ENCODE measurements at places on chromosomes 6 and 20.
A peak's percentile ranks its signal among the peaks of the same experiment; 100 is the strongest.

- no peak for DNase-seq
These were observed 36.3 kb upstream of the SULF2 start for GRCh38 chr20:47821481-47822100.

- DNase-seq: no peak
These were observed 954.7 kb upstream of the MAN1A1 start for GRCh38 chr6:120304223-120304622.

DNA sequence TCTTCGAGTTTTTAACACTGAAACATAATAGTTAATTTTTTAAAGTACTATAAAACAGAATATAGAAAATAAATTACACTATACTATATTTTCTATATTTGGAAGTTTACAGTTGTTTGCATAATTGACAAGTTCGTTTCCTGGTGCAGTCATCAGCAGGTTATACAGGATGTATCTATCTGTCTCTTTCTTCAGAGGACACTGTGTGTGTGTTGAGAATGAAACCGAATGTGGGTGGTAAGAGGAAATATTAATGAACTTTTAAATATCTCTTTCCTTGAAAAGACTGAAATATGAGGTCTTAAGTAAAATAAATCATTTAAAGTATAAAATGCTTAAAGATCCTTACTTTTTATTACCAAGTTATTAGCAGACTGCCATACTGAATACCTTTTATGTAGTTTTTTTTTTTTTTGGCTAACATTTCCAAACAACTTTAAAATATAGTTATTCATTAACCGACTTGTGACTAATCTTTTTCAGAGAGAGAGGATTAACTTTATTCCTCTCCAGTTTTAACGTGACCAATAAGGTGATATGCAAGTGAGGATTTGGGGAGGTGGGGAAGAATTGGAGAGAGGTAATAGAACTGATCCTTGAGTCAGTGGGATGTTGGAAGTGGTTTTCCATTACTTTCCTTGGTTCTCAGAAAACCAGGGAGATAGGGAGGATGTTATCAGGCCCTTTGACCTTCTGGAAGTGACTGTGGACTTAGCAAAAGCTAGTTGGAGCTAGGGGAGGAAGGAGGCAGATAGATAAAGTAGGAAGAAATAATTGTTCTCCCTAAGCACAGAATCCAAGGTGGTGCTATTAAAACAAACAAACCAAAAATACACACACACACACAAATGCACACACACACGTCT is 380.0 kb upstream of the FLRT3 start:
- DNase-seq: no peak

- no peak for DNase-seq
These were observed 258.5 kb downstream of the KHDC1L start for GRCh38 chr6:72966628-72967280.

DNA sequence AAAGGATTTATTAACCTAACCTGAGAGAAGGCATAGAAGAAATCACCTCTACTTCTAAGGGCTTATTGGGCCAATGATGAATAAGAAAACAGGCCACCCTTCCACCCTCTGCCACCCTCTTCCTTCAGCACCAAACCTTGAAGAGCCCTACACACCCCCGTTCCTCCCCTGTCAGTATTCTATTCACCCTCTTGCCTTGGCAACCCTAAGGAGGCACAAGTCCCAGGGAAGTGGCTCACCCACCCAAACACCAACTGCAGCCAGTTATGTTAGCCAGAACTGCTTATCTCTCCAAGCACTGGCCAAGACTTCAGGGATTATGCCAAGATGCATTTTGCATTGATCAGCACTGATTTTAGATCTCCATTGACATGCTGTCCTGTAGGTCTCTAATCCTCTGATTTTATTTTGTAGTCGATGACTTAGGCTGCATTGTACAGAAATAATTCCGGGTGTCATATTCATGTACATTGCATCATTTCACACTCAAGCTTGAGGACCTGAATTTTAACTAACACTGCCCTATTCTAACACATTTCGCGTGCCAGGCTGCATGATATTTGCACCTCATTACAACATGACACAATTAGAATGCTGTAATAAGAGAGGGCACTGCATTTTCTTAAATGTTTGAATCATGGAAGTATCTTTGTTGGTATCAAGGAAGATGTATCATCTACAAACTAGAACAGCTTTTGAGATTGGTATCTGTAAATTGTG is 15.7 kb downstream of the CNKSR3 start:
- no peak for DNase-seq

DNA sequence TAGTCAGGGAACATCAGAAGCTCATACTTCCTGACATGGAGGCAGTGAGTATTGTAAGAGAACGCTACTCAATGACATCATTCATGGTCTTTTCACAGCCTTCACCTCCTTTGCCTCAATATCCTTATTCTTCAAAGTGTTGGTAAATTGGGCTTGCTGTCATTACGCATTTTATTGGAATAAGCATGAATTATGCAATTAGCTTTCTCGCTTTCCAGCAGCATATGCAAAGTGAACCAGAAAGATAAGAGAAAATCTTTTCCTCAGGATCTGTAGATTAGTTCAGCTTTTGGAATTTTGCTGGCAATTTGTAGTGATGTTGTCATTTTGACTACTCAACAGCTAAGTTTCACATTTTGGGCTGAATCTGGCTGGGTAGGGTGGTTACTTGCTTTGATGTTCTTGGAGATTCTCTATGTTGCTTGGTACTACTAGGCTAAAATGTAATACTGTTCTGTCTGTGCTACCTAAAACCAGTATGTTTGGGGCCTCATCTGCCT is 1012.1 kb downstream of the KIF16B start:
- DNase-seq: no peak

DNA sequence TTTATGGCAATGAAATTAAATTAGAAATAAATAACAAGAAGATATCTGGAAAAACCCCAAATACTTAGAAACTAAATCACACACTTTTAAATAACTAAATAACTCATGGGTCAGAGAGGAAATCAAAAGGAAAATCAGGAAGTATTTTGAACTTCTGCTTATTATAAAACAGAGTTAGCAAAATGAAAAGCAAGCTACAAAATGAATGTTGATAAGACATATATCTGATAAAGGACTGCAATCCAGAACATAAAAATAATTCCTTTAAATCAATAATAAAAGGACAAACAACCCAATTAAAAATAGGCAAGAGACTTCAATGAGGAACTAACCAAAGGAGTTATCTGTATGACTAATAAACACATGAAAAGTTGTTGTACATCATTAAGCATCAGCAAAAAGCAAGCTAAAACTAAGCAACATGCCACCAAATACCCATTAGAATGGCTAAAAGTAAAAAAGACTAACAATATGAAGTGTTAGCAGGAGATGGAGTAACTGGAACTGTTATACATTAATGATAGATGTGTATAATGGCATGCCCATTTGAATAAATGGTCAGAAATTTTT is 38.9 kb upstream of the STMND1 start:
- DNase-seq: no peak

- DNase-seq: no peak
These were observed 169.4 kb downstream of the TRDN start for GRCh38 chr6:123467392-123467791.

- no peak for DNase-seq
These were observed 20.7 kb upstream of the CGA start for GRCh38 chr6:87115402-87116135.

DNA sequence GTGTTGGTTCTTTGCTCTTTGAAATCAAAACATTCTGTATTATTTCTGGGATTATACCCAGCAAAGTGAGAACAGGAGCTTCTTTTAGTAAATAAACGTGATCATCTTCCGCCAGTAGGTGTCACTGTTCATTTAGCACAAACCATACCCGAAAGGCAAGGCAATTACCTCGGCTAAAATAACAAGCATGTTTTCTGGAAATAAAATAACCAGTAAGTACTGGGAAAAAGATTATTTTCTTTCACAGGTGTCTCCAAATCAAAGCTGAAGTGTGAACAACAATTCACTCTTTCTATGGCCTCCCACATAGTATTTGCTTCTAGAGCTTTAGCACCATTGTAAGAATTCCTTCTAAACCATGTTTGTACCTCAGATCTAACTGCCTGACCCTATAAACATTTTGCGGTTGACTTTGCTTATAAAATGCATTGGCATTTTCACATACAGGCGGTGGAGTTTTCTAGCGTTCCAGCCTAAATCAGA is 144.6 kb upstream of the AGPAT4 start:
- peak; percentile 27 for DNase-seq

DNA sequence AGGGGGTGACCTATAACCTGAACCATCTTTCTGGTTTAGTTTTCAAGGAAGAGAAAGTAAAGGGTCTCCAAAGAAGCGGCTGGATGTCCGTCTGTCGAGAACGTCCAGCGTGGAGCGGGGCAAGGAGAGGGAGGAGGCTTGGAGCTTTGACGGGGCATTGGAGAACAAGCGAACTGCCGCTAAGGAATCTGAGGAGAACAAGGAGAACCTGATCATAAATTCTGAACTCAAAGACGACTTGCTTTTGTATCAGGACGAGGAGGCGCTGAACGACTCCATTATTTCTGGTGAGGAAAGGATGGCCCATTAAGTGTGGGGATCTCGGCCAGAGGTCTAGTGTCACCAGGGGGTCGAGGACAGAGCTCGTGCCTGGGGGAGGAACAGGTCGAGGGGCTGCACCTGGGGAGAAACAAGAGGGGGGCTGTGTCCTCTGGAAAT is 159.2 kb downstream of the SYCP2 start:
- DNase-seq: no peak

- no peak for DNase-seq
These were observed 44.0 kb downstream of the PAK5 start for GRCh38 chr20:9794831-9795230.

DNA sequence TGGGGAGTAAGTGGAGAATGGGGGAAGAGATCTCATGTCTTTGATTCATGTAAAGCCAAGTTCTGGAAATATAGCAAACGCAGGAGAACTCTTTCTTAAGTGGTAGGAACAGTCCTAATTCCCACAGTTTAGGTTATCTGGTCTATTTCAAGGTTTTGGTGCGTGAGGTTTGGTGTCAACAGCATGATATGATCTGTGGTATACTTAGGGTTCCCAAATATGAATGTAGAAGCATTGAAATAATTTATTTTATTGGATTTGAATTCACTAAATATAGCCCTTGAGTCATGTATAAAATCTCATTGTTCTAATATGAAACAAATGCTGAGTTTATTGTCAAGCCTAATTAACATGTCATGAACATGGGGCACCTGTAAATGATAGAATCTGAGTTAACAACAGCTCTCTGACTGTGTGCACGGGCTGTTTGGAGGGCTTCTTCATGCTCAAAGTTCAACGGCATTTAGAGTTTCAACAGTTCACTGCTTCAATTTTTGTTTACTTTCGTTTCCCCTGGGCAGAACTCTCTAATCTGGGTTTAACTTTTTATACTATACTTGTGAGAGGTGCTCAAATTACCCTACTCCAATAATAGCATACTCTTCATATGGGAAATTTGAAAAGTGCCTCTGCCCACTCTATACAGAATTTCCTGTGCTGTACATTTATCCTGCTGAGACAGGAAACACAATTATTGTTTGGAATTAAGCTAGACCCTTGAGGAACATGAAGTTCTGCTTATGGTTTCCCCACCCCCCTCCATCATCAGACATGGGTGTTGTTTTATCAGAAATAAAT is 236.3 kb upstream of the ZNF217 start:
- no peak for DNase-seq

Data from activated CD4-positive, alpha-beta memory T cell treated with anti-CD3 and anti-CD28 coated beads, Interleukin-2, amount 10 ng/mL, durations not matched to agents 7 days and 5 days (primary cell).